ENCODE measurements at places on chromosomes 5 and 9.
A peak's percentile ranks its signal among the peaks of the same experiment; 100 is the strongest.

- DNase-seq = no peak
These were observed 19.3 kb downstream of the CDKN2A start for GRCh38 chr9:21974722-21975409.

GRCh38 chr5:54873691-54874090 lies 111.7 kb downstream of the ESM1 start:
- no peak for DNase-seq

DNA sequence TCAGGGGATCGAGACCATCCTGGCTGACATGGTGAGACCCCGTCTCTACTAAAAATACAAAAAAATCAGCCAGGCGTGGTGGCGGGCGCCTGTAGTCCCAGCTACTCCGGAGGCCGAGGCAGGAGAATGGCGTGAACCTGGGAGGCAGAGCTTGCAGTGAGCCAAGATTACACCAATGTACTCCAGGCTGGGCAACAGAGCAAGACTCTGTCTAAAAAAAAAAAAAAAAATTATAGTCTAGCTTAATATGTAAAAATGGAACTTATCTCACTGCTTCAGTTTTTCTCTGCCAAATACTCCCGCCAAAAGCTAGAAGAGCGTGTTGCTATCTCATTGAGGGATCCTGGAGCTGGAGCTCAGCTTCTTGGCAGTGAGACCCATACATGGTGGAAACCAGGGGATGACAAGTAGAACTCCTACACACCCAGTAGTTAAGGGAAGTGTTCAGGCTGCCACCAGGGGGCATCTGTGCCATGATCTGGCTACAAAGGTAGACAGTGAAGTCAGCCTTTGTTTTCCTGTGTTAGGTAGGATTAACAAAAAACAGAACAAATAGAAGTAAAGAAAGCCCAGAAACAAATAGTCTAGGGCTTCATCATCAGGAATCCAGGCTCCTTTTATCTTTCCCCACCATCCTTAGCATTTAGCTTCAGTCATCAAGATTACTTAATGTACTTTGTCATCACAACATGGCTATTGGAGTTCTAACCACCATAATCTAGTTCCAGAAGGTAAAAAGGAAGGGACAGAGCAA lies 33.6 kb upstream of the GLIPR2 start:
- peak; percentile 90 for DNase-seq

- DNase-seq = no peak
These were observed 352.6 kb upstream of the PANK3 start for GRCh38 chr5:168931638-168932345.

DNA sequence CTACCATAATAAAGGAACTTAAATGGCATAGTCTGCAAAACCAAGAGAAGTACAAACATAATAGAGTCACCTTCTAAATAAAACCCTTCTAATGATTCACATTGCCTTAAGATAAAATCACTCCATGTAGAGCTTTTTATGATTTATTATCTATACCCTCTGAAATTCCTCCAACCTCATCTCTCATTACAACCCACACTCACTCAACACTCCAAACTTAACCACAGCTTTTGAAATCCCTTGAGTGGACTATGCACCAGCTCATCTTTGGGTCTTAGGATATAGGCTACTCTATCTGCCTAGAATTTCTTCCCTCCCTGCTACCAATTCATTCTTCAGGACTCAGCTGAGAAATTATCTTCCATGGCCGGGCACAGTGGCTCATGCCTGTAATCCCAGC lies 122.5 kb downstream of the CETN3 start:
- DNase-seq = no peak

- DNase-seq = no peak
These were observed 44.4 kb upstream of the PRRC2B start for GRCh38 chr9:131349522-131349880.

DNA sequence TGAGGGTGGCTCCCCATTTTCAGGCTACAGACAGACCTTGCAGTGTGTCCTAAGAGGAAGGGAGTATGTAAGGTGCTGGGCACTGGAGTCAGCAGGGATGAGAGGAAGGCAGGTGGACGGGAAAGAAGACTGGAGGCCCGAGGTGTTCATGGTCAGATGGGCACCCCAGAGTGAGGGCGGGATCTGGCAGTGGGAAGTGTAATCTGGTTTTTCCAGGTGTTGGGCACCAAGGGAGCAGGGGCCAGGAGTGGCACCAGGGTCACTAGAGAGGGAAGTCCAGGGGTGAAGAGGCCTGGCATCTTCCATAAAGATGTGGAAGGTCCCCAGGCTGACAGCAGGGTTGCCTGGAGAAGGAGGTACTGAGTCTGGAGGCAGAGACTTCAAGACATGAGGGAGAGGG lies 29.7 kb downstream of the PITX1 start:
- no peak for DNase-seq

GRCh38 chr5:9892696-9893095 lies 262.5 kb upstream of the TAS2R1 start:
- DNase-seq = no peak

DNA sequence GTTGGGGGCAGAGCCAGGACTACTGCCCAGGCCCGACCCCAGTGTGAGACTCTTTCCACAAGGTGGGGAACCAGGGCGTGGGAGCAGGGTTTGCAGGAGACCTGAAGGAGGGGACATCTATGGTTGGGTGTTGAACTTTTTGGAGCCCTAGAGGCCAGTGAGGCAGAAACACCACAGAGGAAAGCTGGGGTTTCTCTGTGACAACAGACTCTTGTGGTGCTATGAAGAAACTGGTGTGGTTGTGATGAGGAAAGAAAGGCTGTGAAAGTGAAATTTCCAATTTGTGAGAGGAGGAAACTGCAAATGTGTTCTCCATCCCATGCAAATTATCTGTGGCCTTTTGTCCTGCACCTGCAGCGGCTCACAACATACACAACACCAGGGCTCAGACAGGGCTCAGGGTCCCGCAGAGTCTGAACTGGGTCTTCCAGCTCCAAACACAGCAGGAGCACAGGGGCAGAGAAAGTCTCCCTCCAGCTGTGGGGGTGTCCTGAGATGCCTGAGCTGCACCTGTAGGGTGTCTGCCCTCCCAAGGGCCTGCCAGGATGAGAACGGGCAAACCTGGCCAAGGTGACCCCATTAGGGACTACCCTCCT lies 51.4 kb upstream of the GRHPR start:
- no peak for DNase-seq

DNA sequence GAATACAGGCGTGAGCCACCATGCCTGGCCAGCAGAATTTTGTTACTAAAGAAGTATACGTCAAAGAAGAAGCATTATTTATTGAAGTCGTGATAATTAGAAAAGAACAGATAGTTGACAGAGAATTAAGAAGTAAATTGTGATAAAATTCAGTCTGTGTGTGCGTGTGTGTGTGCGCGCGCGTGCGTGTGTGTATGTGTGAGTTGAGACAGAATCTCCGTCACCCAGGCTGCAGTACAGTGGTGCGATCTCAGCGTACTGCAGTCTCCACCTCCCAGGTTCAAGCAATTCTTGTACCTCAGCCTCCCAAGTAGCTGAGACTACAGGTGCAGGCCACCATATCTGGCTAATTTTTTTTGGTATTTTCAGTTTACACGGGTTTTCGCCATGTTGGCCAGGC lies 77.8 kb downstream of the ERBIN start:
- no peak for DNase-seq

DNA sequence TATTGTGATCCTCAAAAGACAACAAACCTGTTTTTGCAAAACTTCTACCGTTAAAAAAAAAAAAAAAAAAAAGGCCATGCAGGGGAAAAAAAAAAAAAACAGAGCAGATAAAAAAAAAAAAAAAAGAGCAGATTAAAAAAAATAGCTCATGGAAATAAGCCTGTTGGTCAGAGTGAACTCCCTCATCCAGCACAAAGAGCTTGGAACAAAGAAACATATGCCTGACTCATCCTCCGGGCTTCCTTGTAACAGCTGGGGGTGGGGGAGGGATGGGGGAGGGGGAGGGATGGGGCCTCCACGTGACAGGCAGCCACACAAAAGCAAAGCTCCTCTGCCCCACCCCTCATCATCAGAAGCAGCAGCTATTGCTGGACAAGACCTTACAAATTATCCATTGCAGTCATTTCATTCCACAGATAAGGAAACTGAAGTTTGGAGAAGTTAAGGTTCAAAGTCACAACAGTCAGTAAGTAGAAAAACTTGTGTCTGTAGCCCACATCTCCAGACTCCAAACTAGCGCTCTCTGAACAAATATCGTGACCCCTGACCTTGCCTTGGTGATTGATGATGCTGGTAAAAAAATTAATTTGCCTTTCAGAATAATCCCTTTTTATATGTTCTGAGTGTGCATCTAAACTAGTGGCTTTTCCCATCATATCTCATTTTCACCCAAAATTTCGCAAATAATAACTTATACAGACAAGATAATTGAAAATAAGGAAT lies 38.9 kb downstream of the SLC35D2 start:
- no peak for DNase-seq

- DNase-seq = no peak
These were observed 117.2 kb upstream of the MSX2 start for GRCh38 chr5:174607205-174607604.

DNA sequence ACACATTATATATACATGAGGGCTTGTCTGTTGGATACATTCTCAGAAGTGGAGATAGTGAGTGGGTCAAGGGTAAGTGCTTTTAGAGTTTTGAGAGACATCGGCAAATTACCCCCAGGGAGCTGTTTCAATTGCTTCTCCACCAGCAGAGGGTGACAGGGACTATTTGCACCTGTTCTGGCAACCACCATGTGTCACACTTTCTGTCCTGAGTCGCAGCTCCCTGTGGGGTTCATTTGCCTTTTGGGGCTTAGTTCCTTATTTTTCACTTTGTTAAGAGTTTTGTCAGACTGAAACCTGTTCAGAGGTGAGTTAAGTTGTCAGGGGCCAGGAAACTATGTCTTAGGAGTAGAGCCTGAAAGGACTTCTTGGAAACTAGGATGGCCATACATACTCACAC lies 20.1 kb upstream of the SLC36A1 start:
- DNase-seq = no peak

DNA sequence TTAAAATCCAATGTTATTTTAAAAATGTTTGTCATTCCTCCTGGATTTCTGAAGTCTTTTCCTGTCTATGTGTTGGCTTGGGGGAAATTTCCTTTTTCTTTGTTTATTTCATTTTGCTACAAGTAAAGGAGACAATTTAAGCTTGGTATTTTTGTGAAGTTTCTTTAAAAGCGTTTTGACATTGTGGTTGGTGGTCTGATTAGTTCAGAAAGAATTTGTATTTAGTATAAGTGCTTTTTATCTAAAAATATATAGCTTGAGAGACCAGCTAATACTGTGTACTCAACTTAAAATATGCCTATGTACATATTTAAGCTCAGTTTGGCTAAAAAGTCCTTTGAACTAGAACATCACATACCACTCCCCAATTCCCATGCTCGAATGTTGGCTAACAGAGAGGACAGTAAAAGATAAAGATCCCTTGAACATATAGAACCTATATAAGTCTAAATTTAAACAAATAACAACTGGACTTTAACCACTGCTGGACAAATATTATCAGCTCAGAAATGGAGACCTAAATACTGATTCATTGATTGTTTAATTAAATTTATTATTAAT lies 237.6 kb downstream of the TLE4 start:
- no peak for DNase-seq

DNA sequence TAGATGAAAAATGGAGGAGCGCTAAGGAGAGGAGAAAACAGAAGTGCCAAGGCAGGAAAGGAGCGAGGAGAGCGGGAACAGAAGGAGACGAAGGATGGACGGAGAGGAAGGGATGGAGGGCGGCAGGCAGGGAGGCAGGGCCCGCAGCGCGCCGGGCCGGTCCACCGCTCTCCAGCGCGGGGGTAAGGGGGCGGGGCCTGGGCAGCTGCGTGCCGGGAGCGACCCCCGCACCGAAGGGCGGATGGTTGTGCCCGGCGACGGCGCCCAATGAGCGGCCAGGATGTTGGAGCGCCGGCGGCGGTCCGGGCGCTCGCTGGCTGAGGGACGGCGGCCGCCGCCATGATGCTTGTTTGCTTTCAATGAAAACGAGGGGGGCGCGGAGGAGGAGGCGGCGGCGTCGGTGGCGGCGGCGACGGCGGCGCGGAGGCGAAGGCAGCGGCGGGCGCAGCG lies at the start of gene CNOT6:
CNOT6 (plus strand) TSS at position 320 of the 450 bp plus-strand sequence. CDS start 34,898 bp downstream, outside the sequence.
- DNase-seq = peak; percentile 76

DNA sequence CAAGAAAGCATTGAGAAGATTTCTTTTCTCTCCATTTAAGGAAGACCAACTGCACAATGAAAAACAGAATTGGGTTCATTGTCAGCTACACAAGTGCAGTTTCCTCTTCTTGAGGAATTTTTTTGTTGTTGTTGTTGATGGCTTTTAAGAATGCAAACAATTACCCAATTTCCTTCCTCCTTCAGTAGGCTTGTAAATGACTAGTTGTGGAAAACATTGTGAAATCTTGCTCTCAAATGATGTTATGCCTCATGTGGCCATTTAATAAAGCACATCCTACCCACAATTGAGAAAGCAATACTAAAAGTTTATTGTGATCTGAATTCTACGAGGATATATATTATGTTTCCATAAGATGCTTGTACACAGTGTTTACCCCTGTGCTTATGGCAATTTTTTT lies 171.6 kb downstream of the FAM174A start:
- peak; percentile 90 for DNase-seq

DNA sequence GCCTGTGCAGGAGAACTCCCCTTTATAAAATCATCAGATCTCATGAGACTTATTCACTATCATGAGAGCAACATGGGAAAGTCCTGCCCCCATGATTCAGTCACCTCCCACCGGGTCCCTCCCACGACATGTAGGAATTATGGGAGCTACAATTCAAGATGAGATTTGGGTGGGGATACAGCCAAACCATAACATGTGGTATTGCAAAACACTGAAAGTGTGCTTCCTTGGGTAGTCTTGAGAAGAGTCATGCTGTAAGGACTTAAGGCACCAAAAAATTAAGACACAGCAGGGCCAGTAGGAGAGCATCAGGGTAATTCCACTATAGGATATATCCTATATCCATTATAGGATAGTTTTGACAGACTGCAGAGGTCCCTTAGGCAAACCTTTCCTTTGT lies 29.4 kb upstream of the GDNF start:
- DNase-seq = no peak

- no peak for DNase-seq
These were observed 331.8 kb downstream of the KDM4C start for GRCh38 chr9:7089406-7090193.

- no peak for DNase-seq
These were observed 291.2 kb downstream of the AOPEP start for GRCh38 chr9:95017661-95018060.

GRCh38 chr9:108759835-108760234 lies 96.0 kb downstream of the ACTL7B start:
- DNase-seq = no peak

DNA sequence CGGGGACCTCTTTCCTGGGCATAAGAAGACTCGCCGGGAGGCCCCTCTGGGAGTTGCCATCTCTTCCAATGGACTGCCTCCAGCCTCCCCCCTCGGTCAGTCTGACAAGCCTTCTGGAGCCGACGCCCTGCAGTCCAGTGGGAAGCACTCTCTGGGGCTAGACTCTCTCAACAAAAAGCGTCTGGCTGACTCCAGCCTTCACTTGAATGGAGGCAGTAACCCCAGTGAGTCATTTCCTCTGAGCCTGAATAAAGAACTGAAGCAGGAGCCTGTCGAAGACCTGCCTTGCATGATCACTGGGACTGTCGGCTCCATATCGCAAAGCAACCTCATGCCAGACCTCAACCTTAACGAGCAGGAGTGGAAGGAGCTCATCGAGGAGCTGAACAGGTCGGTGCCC lies 28.4 kb upstream of the LTC4S start:
- DNase-seq = no peak

All from AML-193 (cell line).